ENCODE measurements at places on chromosomes 16 and 17.

DNA sequence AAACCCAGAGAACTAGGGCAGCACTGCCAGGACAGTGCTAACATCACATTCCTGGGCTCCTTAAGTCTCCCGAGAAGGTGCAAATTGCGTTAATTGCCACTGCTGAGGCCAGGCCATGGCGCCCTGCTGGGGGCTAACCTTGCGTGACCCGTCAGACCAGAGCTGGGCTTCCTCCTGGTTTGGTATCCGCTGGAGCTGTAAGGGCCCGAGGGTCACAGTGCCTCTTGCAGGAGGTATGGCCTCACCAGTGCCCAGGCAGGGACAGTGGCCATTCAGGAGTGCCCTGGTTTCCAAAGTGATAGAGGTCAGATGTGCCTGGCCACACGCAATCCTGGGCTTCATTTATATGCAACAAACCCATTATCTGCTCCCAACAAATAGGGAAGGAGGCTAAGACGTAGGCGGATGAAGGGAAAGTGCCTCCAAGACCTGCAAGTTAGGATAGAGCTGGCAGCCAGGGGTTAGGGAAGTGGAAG lies 17.7 kb upstream of the ADCY9 start:
- no peak for DNase-seq

DNA sequence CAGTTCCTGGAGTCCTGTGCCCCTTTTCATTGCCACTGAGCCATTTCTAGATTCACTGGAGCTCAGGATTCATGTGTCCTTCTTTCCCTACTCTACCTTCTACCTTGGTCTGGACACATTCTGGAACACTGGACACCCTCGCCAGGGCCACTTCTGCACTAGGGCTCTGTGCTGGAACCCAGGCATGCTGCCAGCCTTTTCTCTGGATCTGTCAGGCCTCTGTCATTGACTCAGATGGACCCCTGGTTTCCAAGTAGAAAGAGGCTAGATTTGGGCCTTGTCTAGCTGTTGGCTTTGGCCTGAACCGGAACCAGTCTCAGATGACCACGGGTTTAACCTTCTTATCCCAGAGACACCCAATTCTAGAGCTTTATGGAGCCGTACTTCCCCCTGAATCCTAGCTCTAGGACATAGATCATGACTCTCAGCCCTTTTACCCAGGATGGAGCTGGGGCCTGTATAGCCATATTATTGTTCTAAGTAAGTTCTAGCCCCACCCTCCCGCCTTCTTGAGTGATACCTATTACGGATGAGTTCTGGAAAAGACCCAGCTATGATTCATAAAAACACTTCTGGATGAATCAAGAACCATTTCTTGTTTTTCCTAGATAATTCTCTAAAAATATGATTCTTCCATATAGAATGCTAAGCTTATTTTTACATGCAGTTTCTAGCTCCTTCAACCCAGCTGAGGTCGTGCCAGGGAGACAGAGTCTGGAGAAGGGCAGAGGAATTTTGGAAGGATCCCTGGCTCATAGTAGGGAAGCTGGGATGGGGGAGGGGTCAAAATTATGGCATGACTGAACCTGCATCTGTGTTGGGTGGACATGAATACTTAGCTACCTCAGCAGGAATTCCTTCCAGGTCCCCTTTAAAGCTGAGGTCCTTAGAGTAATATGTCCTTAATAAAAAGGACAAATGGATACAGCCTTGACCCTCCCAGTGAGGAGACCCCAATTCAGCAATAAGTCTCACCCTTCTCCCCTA lies 1.1 kb upstream of the CHRNB1 start:
- DNase-seq, result no peak

DNA sequence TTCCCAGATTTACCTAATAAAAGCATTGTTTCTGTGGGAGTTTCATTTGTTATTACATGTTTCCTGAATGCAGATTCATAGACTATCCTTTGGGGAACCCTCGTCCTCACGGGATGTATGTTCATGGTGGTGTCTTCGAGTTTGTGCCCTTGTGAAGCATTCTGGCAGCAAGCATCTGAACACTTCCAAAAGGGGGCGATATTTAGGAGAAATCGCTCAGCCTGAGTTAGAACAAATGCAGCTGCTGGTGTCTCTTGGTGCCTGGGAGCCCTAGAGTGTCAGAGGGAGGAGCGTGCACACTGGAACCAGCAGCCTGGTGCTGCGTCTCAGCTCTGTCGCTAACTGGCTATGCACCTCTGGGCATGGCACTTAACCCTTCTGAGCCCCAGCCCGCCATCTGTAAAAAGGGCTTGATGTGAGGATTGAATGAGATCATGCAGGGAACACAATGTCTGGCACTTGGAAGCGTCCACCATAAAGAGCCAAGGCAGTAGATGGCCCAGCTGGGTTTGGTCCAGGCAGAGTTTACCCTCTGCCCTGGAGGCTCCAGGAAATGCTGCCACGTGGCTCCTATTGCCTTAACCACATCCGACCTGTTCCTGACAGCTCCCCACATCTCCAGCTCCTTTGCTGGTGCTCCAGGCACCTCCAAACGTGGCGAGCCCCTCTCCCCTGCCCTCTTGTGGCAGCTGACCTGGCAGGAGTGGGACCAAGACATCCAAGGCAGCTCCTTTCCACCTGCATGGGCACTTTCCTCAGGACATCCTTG lies 25.0 kb upstream of the C16orf78 start:
- no peak for DNase-seq

GRCh38 chr16:29232811-29233704 lies 173.5 kb downstream of the NPIPB11 start:
- DNase-seq, result no peak

GRCh38 chr16:3145660-3146059 lies 10.8 kb downstream of the ZNF213 start:
- no peak for DNase-seq

- no peak for DNase-seq
These were observed 11.2 kb downstream of the GALK1 start for GRCh38 chr17:75753514-75754377.

DNA sequence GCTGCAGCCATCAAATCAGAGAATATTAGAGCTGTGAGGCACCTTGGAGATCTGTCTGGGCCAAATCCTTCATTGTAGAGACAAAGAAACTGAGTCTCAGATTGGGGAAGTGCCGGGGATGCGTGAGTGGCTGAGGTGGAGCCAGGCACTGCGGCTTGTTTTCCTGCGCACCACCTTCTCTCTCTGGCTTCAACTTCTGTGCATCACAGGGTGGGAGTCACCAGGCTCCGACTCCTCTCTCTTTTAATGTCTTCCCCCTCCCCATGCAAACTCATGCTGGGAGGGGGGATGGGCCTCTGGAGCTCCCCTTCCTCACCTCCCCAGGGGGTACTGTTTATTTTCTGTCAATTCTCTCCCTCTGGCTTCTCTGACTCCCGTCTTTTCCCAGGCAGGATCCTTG lies 8.7 kb upstream of the ETV4 start:
- DNase-seq, result no peak

GRCh38 chr16:67509016-67509415 lies 19.6 kb upstream of the RIPOR1 start:
- no peak for DNase-seq

DNA sequence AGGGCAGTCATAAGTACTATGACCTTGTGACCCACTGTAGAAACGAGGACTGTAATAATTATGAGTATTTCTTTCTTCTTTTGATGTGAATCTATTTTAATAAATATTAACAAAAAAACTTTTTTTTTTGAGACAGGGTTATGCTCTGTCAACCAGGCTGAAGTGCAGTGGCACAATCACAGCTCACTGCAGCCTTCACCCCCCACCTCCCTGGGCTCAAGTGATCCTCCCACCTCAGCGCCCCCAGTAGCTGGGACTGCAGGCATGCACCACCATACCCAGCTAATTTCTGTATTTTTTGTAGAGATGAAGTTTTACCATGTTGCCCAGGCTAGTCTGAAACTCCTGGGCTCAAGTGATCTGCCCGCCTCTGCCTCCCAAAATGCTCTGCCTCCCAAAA lies 32.6 kb downstream of the SCPEP1 start:
- DNase-seq, result no peak

- DNase-seq, result no peak
These were observed 158 bp downstream of the ALYREF start for GRCh38 chr17:81891303-81891552.

Measured in GOT3 (cell line).